Activated naive CD8-positive, alpha-beta T cell treated with anti-CD3 and anti-CD28 coated beads for 36 hours (primary cell): ENCODE measurements at places on chromosomes 4 and X. TPM values are rescaled to one million over a fixed set of nuclear protein-coding genes. Genes with fewer than 3 reads are reported as not detected.

GRCh38 chr4:158032733-158033415 lies 140.0 kb downstream of the GASK1B start:
- no peak overlapping the region for H3K27ac ChIP-seq
- H3K36me3 ChIP-seq, result no peaks in the 10 kb centered on the region
- no peaks in the 10 kb centered on the region for H3K4me1 ChIP-seq
- H3K4me3 ChIP-seq, result no peak overlapping the region

- H3K4me1 ChIP-seq, result no peaks in the 10 kb centered on the region
- no peaks in the 10 kb centered on the region for H3K36me3 ChIP-seq
- no peak overlapping the region for H3K4me3 ChIP-seq
- H3K27me3 ChIP-seq, result peaks cover 14% of the 10 kb centered on the region
- H3K27ac ChIP-seq, result no peak overlapping the region
These were observed 20.5 kb upstream of the CBR4 start for GRCh38 chr4:169030562-169030982.

The MGAT4D gene
- not detected for total RNA-seq

DNA sequence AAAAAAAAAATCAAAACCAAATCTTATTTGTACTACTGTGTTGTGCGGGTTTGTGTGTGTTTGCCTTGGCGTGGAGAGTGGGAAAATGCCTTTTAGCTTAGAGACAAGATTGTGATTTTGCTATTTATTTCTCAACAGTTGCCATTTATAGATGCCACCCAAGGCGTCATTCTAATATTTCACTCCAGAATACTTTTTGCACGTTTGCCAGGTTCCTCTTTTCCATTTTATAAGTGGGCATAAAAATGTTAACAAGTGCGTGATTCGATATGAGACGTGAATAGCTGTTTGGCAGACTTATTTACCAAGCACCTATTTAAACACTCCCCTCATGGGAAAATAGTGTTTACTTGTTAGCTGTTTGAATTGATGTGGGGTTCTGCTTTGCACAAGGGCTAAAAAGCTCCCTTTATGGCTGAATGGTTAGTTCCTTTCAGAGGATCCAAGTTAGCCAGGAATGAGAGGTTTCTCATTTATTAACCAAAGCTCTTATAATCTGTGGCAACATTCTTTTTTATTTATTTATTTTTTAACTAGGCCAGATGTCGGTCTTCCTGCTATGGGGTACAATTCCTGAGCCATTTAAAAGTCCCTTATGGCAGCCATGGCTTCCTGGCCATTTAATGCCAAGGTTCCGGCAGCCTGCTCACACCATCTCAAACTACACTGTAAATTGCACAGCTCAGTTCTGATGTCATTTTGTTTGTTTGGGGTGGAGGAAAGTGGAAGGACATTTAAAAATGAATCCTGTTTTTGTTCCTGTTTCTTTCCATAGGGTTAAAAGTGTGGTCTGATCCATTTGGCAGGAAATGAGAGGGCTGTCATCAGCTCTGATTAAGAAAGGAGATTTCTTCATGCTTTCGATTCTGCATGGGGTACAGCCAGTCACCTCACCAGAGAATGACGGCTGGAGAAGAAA lies 14.6 kb downstream of the SMIM20 start:
- H3K4me3 ChIP-seq, result no peak overlapping the region
- H3K4me1 ChIP-seq, result peaks cover 10% of the 10 kb centered on the region
- H3K36me3 ChIP-seq, result peaks cover 4% of the 10 kb centered on the region
- no peak for DNase-seq
- H3K27me3 ChIP-seq, result no peaks in the 10 kb centered on the region

- peaks cover 2% of the 10 kb centered on the region for H3K4me1 ChIP-seq
- H3K4me3 ChIP-seq, result no peak overlapping the region
- peak; percentile 20 for DNase-seq
- H3K27ac ChIP-seq, result no peak overlapping the region
These were observed 58.5 kb downstream of the ASMT start for GRCh38 chrX:1673337-1673736.
